ENCODE measurements at places on chromosomes 2 and 18.

DNA sequence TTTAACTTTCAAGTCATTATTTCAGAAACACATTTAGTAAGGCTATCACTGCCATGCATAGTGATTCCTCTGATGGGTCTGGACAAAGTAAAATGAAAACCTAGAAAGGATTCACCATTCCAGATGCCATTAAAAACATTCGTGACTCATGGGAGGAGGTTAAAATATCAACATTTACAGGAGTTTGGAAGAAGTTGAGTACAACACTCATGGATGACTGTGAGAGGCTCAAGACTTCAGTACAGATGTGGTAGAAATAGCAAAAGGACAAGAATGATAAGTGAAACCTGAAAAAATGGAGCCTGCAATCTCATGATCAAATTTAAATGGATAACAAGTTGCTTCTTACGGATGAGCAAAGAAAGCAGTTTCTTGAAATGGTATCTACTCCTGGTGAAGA, 5.8 kb upstream of the TWSG1 start:
- DNase-seq = no peak

DNA sequence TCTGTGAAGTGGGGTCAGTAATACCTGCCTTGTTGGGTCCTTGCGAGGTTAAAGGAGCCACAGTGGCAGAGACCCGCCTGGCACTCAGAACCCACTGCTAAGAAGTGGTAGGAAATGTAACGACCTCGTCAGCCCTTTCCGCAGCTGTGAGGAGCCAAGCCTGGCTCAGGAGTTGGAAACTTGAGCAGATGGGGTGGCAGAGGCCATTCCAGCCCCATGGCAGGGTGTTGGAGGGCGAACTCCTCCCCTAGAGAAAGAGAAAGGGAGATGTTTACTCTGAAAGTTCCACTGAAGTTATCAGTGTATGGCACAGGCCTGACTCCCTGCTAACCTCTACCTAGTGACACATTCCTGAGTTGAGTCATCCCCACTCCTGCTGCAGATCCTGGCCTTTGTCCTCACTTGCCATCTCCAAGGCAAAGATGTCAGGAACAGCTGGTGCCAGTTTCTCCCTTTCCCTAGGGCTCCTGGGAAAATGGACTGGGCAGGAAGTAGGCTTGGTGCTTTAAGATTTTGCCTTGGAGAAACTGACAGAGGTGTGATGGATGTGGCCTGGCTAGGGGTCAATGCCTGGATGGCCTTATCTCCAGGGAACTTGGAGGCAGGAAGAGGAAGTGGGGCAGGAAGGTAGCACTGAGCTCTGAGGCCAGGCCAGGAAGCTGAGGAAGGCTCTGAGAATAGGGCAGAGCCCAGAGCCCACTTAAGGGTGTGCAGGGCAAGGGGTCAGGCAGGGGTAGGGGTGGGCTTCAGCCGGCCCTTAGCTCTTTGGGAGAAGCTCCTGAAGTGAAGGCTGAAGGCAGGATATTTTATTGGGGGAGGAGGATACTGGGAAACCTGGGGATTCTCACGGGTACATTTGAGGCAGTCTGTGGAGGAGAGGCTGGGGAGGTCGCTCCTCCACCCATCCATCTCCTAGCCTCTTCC, 888 bp downstream of the VAMP5 start:
- DNase-seq = peak; percentile 79

DNA sequence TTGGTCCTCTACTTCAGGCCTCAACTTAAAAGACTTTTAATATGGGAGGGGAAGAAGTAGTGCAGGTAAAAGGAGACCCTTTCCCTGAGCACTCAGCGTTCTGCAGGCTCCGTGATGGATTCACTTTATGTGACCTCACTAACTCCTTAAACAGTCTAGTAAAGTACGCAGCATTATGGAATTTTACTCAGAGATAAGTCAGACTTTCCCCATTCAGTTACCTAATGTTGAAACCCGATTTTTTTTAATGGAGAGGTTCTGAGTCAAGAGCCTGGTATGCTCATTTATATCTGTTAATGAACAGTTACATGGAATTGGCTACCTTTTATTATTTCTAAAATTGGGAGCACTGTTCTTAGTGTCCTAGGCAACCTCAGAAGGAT, 34.1 kb downstream of the RASGRP3 start:
- no peak for DNase-seq

GRCh38 chr18:9756933-9757470, 48.9 kb downstream of the RAB31 start:
- DNase-seq = no peak

GRCh38 chr2:61774351-61774750, 79.5 kb downstream of the FAM161A start:
- no peak for DNase-seq

- no peak for DNase-seq
Measured at GRCh38 chr2:36361396-36361795, 5.8 kb downstream of the CRIM1 start.

GRCh38 chr2:86274265-86274917, 63.0 kb downstream of the REEP1 start:
- DNase-seq = peak; percentile 66

GRCh38 chr2:237144516-237144915, 58.8 kb downstream of the COPS8 start:
- no peak for DNase-seq

DNA sequence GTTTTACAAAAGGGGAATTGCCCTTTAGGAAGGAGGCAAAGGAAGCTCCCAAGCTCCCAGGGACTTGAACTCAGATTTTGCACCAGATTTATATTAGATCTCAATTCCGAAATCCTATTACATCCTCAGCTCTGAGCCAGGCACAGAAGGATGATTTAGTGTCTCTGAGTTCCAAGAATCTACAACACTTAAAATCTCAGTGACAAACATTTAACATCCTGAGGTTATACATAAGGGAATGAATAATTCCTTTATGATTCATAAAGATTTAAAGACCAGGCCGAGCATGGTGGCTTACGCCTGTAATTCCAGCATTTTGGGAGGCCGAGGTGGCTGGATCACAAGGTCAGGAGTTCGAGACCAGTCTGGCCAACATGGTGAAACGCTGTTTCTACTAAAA, 16.5 kb upstream of the SLC20A1 start:
- no peak for DNase-seq

DNA sequence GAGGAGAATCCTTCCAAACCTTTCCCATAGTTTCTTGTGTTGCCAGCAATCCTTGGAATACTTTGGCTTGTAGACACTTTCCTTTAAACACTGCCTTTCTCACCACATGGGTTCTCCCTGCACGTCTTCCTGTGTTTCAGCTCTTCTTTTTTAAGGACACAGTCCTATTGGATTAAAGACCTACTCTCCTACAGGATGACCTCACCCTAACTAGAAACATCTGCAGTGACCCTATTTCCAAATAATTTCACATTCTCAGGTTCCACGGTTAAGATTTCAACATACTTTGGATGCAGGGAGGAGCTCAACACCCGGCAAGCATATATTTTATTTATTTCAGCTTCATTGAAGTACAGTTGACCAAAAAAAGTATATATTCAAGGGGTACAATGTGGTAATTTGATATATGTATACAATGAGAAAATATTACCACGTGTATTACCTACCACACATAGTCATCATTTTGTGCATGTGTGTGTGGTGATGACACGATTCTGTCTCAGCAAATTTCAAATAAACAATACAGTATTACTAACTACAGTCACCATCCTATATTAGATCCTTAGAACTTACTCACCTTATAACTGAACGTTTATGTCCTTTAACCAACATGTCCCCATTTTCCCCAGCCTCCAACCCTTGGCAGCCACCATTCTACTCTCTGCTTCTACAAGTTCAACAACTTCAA, 745.0 kb downstream of the CBLN2 start:
- no peak for DNase-seq

GRCh38 chr18:58350526-58350925, 278.4 kb downstream of the ALPK2 start:
- no peak for DNase-seq

DNA sequence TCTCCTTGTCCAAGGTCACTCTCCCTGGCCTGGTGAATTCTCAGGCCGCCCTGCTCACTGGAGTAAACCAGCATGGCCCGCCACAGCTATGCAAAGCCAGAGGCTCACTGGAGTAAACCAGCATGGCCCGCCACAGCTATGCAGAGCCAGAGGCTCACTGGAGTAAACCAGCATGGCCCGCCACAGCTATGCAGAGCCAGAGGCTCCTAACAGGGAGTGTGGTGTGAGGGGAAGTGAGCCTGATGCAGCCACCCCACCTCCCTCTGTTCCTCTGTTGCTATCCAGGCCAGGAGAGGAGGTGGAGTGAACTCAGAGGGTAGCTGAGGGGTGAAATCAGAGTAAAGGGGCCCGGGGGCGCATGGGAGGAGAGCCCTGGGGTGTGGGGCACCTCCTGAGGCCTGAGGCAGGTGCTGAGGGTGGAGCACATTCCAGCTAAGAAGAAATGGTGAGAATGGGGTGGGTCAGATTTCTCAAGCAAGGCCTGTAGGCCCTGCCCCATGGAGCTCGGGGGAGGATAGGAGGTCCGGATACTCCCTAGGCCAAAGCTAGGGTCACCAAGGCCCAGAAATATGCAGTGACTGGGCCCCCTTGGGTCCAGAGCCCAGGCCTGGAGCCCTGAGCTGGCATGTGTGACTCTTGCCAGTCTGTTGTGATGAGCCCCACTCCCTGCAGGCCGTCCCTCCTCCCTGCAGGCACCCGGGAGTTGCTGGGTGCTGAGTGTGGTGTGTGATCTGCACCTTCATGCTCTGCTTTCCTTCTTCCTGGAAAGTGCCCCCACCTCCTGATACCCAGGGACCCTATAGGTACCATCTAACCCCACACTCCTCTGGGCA, 1.5 kb downstream of the ATP6V1B1 start:
- DNase-seq = no peak

DNA sequence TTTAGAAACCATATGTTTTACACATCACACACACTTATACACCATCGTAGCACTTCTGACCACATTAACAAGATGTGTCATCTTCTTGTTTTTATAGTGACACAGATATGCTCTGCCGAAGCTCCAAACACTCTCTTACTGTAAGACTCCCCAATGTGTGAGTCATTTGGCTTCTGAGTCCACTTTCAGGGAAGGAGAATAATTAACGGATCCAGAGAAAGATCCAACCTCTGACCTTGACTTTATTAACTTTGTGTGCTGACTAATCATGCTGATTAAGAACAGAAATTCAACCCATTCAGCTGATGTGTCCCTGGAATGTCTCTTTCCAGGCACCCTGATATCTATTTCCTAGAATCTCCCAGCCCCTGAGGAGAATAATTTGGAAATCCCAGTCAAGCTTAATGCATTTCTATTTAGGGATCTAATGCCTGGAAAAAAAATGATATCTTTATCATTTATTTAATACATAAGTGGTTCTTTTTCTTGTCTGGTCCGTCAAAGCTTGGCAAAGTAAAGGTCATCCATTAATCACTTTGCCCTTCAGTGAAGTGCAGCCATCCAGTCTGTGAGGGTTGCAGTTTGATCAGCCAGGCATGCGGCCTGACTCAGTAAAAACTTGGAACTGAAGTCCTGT, 615.8 kb upstream of the SYT4 start:
- peak; percentile 27 for DNase-seq

- no peak for DNase-seq
Measured at GRCh38 chr2:37156071-37156856, 516 bp downstream of the EIF2AK2 start.

GRCh38 chr2:234725528-234726264, 226.1 kb upstream of the SH3BP4 start:
- DNase-seq = no peak

GRCh38 chr2:133012847-133013734, 343.1 kb upstream of the LYPD1 start:
- DNase-seq = no peak

- no peak for DNase-seq
Measured at GRCh38 chr18:10231220-10231619, 223.2 kb upstream of the APCDD1 start.

GRCh38 chr2:23520256-23520655, 135.3 kb downstream of the KLHL29 start:
- peak; percentile 43 for DNase-seq

- DNase-seq = no peak
Measured at GRCh38 chr18:34970106-34970505, 71.1 kb upstream of the MAPRE2 start.

DNA sequence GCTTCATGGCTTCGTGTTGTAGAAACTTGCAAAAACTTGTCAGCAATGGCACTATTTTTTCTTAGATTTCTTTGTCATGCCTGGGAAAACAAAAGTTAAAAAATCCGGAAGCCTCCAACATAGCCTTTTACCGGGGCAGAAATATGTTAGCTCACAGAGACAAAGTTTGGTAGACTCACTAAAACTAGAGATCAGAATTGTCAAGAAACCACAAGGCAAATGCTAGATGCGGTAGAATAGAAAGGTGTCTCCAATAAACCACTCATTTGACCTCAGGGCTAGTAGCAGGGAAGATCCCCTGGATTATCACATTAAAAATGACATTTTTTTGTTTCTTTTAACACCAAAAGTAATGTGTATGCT, 405 bp downstream of the CASP10 start:
- DNase-seq = no peak

GRCh38 chr2:127580167-127581049, 44.9 kb downstream of the MYO7B start:
- no peak for DNase-seq

DNA sequence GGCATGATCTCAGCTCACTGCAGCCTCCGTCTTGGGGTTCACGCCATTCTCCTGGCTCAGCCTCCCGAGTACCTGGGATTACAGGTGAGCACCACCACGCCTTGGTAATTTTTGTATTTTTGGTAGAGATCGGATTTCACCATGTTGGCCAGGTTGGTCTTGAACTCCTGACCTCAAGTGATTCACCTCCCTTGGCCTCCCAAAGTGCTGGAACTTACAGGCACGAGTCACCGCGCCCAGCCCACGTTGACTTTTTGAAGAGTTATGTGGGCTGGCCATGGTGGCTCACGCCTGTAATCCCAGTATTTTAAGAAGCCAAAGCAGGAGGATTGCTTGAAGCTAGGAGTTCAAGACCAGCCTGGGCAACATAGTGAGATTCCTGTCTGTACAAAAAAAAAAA, 20.8 kb downstream of the CCL20 start:
- DNase-seq = no peak

GRCh38 chr2:173982182-173982714, 17.1 kb upstream of the SP3 start:
- DNase-seq = no peak

DNA sequence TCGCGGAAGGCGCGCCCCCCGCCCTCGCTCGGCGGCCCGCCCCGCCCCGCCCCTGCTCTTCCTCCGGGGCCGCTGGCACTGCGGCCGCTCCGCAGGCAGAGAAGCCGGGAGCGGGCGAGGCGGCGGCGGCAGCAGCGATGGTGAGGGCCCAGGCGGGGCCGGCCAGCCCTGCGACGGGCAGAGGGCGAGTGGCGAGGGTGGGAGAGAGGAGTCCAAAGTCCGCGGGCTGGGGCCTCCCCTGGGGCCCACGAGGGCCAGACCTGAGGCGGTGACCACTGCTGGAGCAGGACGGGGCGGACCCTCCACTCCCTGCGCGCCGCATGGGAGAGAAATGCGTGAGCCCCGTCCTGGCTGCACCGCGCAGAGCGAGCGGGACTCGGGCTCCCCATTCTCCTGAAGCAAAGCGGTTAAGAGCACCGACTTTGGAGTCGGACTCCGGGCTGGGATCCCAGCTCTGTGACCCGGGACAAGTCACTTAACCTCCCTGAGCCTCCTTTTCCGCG, at the start of gene VAMP5:
VAMP5 (plus strand) TSS at position 78 of the 503 bp plus-strand sequence; CDS start at position 138, 60 bp downstream.
- DNase-seq = no peak

- DNase-seq = peak; percentile 42
Measured at GRCh38 chr2:152715854-152716428, 1.3 kb downstream of the PRPF40A start.

GRCh38 chr2:127454595-127455565, 36.7 kb downstream of the PROC start:
- no peak for DNase-seq

Measured in urothelium cell line (cell line).